ENCODE measurements at places on chromosomes 12 and 14. TPM values are rescaled to one million over a fixed set of nuclear protein-coding genes. Genes with fewer than 3 reads are reported as not detected.

GRCh38 chr14:51305751-51306150 is 65.7 kb downstream of the TMX1 start:
- DNase-seq = no peak

GRCh38 chr12:50390316-50390741 is 6.1 kb downstream of the FAM186A start:
- DNase-seq = no peak

- no peak for DNase-seq
Measured at GRCh38 chr14:61416591-61416990, 95.2 kb downstream of the PRKCH start.

GRCh38 chr14:81991998-81992397 is 458.3 kb upstream of the SEL1L start:
- DNase-seq = no peak

DNA sequence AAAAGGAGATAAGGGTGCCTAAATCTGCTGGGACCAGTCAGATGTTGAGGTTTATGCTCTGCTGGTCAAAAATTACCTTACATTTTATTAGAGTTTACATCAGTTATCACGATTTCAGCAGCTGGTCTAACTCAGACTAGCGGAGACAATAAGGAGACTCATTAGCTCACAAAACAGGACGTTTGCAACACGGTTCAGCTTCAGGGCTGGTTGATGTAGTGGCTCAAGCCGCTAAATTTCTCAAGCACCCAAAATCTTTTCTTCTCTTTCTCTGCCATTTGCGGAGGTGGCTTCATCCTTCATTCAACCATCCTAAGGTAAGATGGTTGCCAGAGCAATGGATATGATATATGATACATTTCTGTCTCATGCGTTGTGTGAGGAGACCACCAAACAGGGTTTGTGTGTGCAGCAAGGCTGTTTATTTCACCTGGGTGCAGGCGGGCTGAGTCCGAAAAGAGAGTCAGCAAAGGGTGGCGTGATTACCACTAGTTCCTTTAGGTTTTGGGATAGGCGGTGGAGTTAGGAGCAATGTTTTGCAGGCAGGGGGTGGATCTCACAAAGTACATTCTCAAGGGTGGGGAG is 30.3 kb upstream of the CLIP1 start:
- DNase-seq = no peak

DNA sequence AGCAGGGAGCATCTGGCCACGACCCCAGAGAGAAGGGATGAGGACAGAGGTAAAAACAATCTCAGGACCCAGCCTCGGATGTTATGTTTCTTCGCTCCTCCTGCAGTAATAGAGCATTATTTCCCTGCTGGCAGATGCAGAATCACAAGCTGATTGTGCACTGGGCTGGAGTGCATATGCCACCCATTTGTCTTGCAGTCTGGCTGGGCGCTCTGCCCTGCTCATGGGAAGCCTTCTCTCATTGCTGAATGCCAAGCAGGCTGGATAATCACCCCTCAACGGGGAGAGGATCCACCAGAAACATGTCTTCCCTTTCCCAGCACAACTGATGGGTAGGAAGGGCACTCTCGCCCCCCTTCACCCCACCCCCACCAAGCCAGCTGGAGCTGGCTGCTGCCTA is 8.5 kb upstream of the VASH1 start:
- DNase-seq = no peak

DNA sequence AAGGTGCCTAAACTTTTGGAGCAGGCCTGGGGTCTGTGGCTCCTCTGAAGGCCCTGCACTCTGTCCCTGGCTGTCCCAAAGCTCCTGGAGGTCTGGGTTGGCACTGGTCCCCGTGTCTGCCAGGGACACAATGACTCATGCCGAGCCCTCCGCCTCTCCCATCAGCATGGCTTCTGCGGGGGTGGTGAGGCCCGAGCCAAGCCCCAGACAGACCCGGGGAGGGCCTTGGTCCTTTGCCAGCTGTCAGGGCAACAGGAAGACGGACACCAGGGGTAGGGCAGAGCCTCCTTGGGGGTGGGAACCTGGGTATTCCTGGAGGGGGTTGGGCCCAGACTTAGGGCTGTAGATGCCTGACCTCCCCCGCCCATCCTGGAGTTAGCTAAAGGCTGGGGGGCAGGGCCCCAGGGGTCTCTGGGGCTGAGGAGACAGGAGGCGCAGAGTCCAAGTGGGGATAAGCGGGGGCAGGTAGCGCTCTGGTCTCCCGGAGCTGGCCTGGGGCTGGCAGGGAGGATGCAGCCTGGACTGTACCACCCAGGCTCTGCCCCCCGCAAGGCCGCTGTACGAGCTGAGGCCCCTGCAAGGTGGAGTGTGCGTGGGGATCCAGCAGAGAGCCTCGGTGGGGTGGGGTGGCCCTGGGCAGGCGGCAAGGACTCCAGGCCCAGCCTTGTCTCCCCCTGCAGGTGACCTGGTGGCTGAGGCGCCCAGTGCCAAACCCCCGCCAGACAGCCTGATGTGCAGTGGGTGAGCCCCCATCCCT is 16.4 kb upstream of the PUS1 start:
- peak; percentile 89 for DNase-seq

KCNA1 gene
- total RNA-seq = 7.3 TPM

- no peak for DNase-seq
Measured at GRCh38 chr12:124336742-124337520, 42.0 kb downstream of the RFLNA start.

KRT82 gene
- not detected for total RNA-seq

GRCh38 chr12:45289245-45290215 is 73.6 kb downstream of the ANO6 start:
- no peak for DNase-seq

STAC3 gene
- total RNA-seq = 1.6 TPM

DNA sequence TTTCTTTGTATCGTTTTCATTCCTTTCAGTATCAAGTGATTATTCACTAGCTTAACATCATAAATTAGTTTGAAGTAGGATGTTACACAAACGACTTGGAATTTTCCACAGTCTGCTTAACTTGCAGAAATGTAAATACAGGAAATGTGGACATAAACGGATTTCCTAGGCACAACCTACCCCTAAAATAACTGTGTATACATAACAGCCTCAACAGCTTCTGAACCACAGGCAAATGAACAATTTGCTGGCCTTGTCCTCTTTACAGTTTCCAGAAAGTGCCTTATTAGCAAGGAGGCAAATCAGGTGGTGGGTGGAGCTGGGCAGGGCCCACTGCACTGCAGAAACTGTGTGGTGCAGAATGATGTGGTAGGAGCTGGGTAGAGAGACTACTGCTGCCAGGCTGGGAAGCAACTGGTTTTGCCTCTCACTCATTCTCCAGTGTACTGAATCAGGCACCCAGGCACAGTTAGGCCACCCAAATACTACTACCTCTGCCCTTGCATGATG is 14.1 kb downstream of the DRAM1 start:
- DNase-seq = no peak

DNA sequence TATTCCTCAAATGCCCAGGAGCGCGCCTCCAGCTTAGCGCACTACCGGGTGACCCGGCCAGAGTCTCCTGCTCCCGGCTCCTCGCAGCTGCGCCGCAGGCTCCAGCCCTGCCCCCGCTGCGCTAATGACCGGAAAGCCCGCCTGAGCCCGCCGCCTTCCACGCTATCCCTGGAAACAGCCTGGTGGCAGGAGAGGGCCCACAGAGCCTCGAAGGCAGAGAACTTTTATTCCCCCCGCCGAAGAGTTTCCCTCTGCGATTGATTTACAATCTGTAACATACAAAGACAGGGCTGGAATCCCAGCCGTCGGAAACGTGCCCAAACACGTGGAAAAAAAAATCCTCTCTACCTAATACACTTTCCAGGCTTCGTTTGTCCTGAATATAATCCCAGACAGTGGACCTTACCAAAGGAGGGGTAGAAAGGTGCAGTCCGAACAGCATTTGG is 1.5 kb downstream of the COL2A1 start:
- peak; percentile 21 for DNase-seq

DCN gene
- total RNA-seq = 41.6 TPM

AQP2 gene
- total RNA-seq = not detected

DNA sequence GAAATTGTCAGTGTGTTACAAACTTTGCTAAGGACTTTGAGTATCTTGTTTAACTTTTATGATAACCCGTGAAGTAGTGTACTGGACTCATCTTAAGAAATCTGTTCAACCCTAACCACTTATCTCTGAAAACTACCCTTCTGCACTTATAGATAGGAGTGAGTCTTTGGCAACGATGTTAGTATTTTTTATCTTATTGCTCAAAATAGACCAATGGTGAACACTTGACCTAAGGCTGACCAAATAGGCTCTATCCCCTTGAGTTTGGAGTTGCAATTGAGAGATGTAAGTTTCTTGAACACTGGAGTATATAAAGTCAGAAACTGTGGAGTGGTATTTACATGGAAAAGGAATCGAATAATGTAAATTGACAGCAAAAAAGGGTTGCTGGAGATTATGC is 786.1 kb downstream of the TMTC2 start:
- no peak for DNase-seq

E2F7 gene
- 1.2 TPM for total RNA-seq

- DNase-seq = no peak
Measured at GRCh38 chr12:123928274-123928865, 44.3 kb downstream of the CCDC92 start.

GRCh38 chr12:103881261-103881660 is 40.2 kb upstream of the NT5DC3 start:
- no peak for DNase-seq

All from frontal cortex (tissue), 4 donors.